ENCODE measurements at places on chromosomes 3 and 15. TPM values are rescaled to one million over a fixed set of nuclear protein-coding genes. Genes with fewer than 3 reads are reported as not detected.

GRCh38 chr3:149909923-149910322 is 60.8 kb downstream of the PFN2 start:
- no peak for DNase-seq

DNA sequence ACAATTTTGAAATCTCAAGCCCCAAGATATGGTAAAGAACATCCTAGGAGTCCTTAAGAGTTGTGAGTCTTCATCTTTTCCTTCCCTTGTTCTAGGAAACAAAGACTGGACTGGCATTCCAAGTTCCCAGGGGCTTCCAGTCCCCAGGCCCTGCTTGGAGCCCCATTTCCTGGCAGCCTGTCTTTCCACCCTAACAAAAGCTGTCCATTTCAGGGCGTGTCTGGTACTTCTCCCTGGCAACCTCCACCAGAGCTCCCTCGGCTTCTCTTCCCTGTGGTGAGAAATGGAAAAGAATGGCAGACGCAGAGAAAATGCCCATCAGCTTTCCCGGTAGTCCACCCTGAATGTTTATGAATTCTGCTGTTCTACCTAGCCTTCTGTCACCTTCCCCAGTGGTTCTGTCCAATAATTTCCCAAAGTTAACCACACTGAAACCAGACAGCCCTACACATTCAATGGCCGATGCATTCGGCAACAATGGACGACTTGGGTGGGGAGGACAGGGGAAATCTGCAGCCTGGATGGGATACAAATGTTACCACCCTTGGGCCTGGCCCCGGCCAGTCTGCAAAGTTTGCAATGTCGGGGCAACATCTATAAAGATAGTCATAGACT is 6.8 kb downstream of the RAB6B start:
- DNase-seq = no peak

GRCh38 chr3:11050666-11051323 is 58.2 kb downstream of the SLC6A1 start:
- DNase-seq = no peak

GOLGA6L7 gene
- total RNA-seq = not detected

LRRC2 gene
- total RNA-seq = under 0.01 TPM

DNA sequence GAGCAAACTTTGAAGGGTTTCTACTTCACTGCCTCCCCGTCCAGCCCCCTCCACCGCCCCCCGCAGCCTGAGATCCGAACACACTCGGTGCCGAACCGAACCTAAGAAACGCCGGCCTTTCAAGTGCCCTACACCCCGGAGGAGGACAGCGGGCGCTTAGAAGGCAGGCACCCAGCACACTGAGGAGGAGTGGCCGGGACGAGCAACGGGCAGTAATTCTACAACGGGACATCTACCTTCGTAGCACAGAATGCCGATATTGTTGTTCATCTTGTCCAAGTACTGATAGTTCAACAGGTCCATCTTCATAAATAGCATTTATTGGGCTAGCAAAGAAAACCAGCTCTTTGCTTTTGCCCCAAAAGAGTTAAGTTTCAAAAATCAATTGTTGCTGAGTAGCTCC is 513 bp downstream of the VGLL4 start:
- peak; percentile 56 for DNase-seq

DNA sequence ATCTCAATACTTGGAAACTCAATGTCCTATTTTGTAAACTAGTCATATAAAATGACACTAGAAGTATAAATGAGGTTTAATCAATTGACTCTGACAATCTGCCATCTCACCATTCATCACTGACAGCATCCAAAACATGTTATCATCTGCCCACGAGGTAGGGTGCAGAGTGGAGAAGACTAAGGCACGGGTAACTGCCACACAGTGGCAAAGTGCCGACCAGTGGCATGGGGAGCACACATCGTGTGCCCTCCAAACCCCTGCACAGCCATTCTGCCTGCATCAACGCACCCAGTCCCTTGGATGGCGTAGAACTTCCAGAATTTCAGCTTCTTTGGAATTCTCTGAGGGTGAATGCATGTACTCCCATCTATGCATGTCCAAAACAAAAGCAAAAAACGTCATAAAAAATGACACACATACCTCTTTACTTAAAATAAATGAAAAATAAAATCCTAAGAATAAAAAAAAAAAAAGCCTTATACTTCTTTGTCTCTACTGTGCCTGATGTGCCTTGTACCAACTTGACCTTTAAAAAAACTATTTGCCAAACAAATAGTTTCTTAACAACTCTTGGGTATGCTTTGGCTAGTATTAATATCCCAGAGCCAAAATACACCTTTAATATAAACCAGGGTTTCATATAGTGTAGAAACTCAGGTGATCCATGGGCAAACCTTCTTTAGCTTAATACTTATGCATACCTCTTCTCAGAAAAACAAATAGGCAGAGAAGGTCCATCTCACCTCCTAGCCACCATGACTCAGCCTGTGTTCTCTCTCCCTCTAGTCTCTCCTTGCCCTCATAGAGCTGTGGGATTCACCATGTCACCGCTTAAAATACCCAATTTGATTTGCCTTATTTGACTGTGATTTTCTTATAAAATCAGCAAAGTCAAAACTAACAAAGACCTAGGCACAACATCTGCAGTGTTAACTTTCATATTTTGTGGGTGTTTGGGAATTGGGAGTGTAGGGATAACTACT is 12.7 kb downstream of the CPOX start:
- no peak for DNase-seq

GRCh38 chr3:8482960-8483665 is 18.5 kb upstream of the LMCD1 start:
- DNase-seq = peak; percentile 87

DNA sequence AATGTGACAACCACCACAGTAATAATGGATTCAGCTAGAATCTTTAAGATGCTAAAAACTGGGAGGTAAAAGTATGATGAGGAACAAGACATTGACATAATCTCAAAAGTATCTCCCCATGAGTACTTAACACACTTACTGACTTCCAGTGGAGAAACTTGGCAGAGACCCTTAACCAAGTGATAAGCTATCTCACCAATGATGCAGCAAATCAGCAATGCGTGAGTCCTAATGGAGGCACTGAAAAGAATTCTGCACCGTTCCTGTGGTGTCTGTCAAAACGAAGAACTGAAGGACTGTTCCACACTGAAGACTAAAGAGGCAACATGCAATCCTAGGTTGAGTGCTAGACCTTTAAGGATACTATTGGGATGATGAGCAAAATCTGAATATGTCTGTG is 67.9 kb upstream of the OCA2 start:
- no peak for DNase-seq

BTLA gene
- 0.05 TPM for total RNA-seq

DNA sequence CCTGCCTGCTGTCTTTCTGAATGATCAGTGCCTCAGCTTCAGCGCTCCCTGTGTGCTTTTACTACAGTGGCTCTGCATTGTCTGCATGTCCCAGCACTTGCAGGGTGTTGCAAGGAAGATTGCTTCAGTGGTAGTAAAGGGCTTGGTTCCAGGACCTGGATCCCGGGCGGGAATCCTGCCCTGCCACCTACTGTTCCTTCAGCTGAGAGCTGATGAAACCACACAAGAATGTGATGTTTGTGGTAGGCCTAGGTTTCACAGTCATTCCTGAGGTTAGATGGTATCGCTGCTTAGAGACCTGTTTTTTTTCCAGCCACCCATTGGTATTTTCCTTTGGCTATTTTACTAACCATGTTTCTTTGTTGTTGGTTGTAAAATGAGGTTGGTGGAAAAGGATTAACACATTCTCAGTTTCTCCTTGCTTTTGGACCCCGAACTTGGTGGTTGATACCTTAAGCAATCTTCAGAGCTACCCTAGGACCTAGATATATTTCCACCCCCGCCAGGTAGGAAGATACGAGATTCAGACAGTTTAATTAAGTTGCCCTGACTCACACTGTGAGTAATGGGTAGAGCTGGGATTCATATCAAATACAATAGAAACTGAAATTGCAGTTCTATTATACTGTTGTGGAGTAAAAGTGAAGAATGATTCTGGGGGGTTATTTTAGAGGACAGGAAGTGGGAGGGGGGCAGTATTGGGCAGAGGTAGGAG is 11.4 kb downstream of the GPR87 start:
- no peak for DNase-seq

DNA sequence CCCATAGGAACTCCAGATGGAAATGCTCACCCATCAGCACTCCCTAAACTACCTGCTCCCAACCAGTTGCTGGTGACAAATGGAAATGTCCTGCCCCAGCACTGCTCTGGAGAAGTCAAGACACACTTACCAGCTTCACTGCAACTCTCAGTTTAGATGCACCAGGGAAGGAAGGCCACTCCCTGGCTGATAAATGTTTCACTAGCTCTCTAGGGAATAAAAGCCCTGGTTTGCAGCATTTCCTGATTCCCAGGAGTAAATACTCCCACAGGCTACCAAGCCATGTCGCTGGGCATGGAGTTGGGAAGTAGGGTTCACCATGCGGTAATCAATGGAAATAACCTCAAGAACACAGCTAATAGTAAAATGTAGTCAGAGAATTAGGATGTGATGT is 112.0 kb upstream of the NEO1 start:
- DNase-seq = no peak

DNA sequence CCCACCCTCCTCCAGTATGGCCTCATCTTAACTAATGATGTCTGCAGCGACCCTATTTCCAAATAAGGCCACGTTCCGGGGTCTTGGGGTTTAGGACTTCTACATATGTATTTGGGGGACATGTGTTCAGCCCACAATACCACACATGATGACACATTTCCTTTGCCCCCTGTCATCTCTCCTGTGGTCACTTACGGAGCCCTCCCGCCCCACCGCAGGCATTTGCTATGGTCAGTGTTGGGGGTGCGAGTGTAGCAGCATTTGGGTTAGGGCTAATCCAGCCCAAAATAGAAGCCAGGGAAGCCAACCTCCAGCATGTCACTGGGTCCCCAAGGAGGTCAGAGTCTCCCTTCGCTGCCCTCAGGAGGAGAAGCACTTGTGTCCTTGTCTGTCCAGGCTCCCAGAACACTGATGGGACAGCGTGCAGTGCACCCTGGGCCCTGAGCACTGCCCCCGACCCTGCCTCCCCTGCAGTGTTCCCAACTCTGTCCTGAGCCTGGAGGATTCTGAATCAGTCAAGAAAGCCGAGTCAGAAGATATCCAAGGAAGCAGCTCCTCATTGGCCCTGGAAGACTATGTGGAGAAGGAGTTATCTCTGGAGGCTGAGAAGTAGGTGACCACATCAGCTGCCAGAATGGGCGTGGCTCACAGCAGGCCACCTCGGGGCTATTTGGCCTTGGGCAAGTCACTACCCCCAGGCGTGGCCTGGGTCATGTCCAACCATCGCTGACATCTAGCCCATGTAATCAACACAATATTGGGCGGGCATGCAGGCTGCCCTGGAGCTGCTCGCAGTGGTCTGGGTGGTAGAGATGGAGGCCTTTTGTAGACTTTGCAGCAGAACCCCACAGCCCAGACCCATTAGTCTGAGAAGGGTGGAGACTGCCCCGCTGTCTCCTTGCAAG is 46.9 kb upstream of the FGD5 start:
- DNase-seq = no peak

PLA2G4E gene
- total RNA-seq = not detected

DNA sequence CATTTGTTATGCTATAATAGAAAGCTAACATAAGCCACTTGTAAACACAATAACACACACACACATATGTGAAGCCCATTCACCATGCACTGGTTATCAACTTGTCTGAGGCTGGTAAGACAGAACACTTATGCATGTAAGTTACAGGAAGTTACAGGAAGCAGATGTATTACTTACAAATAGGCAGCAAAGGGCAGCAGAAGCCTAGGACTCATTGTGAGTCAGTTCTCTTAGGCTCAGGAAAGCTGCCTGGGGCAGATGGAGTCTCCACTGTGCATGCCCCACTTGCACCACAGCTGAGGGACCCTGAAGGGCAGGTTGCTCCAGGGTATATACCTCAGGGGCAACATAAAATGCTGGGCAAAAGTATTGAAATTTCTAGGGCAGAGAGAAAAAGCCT is 748.8 kb upstream of the CCDC54 start:
- DNase-seq = peak; percentile 84

DNA sequence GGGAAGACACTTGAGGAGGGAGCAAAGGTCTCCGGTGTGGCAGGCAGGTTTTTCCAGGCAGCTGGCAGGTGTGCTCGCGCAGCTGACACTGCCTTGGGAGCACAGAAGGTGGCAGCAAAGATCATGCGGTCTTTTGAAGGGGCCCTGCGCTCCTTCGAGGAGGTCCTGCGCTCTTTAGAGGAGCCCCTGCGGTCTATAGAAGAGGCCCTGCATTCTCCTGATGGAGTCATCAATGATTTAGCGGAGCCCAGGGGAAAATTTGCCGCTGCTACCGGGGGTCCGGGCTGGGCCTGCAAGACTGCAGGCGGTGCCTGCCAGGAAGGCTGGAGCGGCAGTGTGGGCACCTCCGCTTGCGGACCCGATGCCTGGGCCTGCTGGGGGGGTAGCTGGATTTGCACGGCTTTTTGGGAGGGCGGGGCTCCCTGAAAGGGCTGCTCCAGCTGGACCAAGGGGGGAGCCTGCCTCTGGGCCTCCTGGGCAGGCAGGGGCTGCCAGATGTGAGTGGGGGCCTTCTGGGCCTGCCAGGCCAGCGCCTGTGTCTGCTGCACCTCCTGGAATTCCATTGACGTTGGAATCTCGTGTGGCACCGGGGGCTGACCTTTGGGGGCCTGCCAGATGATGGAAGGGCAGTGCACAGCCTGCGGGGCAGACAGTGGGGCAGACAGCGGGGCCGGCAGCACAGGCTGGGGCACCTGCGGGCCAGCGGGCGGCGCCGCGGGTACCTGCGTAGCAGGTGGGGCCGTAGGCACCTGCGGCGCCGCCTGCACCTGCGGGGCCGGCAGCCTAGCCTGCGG is 2.1 kb downstream of the MAGEL2 start:
- no peak for DNase-seq

- DNase-seq = no peak
These were observed 56.3 kb downstream of the TP63 start for GRCh38 chr3:189687475-189687874.

CCR9 gene
- not detected for total RNA-seq

Measured in dermis blood vessel endothelial cell (primary cell).